ENCODE measurements at places on chromosomes 4 and X.

- DNase-seq, result no peak
Observed at GRCh38 chr4:80101071-80101791, 28.2 kb upstream of the ANTXR2 start.

DNA sequence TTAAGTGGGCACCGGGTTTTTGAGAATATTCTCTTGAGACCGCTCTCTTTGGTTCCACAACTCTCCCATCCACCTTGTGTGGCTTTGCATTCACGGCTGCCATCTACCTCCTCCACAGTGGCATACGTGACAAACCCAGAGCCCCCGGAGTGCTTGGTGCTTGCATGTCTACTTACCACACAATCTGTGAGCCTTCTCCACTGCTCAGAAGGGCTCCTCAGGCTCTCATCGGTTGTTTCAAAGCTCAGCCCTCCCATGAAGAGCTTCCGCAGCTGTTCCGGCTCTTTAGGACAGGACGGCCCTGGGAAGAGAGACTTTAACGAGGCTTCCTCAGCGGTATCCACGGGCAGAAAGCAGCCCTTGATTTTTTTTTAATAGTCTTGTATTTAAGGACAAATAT, 167.6 kb upstream of the ANK2 start:
- DNase-seq, result no peak

DNA sequence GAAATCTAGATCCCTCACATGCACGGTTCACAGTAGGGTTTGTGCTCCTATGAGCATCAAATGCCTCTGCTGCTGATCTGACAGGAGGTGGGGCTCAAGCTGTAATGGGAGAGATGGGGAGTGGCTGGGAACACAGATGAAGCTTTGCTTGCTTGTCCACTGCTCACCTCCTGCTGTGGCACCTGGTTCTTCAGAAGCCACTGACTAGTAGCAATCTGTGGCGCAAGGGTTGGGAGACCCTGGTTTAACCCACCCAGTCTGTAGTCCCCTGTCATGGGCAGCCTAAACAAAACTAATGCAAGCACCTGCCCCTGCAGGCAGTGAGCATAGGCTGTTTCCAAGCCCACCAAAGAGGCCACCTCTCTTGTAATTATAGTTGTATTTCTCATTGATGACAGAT, 116.6 kb downstream of the SHOX start:
- DNase-seq, result no peak

DNA sequence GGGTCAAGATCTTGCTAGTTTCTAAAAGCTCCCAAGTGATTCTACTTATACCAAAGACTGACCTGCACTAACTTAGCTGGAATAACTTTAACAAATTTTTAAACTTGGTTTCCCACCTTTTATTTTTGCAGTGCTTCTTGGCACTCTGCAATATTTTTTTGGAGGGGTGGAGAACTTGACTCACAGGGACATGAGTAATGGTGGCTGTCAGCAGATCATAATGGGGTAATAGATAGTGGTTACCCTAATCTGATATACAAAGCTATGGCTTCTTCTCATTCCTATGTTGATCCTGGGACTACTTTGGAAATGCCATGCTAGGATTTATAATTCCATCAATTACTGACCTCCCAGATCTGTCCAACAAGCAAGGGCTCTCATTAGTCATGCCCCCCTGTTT, 295.7 kb downstream of the GPAT3 start:
- no peak for DNase-seq

DNA sequence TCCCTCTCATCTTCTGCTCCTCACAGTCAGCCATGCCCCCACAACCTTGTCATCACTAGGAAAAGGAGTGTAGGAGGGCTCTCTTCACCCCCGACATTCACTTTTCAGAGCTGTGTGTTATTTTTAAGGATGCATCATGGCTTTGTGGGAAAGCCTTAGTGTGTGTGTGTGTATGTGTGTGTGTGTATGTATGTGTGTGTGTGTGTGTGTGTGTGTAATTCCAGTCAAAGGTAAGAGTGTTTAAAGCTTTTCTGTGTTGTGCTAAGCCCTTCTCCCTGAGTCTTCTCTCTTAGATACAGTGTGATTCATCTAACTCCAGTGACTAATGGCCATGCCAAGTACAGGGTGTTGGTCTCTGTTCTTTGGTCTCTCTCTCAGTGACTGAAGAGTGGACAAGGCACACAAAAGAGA, 76.6 kb downstream of the CHIC2 start:
- no peak for DNase-seq

- no peak for DNase-seq
Observed at GRCh38 chr4:11424856-11425255, 3.8 kb downstream of the HS3ST1 start.

DNA sequence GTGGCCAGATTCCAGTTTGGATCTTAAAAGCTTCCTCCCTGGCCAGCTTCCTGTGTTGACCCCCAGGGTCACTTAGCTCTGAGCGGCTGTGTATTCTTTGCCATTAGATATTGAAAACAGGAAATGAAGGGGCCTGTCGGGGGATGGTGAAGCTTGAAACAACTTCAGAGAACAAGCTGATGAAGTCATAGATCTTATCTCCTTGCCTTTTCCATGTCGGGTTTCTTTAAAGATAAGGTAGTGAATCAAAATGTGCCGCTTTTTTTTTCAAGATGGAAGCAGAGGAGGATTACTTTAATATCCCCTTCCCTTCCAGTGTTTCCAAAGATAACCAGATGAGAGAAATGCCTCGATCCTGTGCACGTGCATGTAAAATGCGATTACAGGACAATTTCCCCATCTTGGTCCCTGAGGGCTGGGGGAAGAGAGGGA, 508.5 kb downstream of the MID1IP1 start:
- DNase-seq, result no peak

DNA sequence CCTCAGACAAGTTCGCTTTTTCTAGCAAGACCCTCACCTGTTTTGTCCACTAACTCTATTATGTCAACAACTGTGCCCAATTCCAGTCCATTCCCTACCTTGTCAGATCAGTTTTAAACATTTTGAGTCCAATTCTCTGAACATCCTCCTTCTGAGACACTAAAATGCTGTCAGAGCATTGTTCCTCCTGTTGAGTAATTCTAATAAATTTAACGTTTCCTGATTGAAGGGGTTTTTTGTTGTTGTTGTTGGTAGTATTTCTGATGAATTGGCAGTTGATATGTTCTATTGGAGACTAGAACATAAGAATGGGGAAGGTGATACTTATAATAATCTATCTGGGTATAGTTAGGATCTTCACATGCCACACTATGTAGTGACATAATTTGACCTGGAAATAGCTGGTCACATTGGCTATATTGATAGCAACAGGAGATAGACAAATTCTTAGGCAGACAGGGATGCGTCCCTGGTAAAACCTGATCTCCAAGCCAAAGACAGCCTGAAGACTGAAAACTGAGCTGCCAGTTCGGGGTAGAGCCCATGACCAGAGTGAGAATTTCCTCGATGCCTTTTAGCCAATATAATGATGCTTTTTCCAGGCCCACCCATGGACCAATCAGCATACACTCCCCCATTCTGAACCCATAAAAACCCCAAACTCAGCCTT, 12.4 kb upstream of the CXCL2 start:
- no peak for DNase-seq

DNA sequence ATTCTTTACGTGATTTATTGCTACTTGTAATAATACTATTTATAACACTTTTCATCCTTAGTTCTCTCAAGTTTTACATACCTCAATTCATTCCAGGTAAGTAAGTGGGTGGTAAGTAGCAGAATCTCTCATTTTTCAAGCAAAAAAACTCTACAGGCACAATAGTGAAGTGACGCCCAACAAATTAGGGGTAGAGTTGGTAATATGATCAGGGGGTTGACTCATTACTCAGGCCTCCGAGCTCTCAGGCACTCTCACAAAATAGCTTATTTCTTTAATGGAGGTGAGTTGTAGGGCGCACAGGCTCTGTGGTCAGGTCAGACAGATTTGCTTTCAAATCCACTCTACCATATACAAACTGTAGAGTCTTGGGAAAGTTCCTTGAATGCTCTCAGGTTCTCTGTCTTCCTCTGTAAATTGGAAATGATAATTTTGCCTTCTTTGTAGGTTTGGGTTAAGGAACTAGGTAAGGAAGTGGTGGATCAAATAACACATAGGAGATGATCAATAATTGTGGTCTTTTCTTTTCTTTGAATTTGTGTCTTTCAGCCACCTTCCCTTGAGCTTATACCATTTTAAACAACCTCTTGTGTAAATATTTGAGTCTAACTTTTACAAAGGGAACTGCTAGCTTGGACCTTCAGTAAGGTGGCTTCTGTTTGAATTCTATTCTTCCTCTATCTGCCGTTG, 134.9 kb upstream of the LEF1 start:
- DNase-seq, result no peak

DNA sequence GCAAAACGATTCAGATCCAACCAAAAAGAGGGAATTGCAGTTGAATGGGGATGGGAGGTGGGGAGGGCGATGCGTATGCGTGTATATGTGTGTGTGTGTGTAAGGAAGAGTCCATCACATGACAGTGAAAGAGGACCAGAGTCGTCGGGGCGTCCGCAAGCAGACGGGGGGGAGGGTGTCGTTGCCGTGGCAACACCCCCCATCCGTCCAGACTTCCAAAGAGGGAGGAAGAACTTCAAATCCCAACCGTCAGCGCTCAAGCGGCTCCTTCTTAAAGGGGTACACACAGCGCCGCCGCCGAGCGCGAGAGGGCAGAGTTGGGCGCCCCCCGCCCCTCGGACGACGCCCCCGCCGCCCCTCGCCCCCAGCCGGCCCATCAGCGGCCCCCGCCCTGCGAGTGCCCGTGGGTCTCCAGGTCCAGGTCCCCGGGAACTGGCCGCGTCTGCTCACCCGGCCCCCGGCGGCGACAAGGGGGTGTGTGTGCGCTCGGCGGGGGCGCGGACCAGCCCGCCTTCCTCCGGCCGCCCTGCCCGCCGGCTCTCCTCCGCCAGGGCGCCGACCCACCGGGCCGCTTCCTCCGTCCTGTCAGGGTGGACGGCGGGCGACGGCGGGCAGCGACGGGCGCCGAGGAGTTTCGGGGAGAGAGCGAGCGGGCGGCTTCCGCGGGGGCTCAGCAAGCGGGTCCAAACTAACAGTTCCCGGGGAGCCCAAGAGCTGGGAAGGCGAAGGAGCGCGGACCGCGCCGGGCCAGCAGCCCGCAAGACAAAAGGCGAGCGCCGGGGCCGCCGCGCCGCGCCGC, 685 bp downstream of the LCORL start:
- DNase-seq, result peak; percentile 30

DNA sequence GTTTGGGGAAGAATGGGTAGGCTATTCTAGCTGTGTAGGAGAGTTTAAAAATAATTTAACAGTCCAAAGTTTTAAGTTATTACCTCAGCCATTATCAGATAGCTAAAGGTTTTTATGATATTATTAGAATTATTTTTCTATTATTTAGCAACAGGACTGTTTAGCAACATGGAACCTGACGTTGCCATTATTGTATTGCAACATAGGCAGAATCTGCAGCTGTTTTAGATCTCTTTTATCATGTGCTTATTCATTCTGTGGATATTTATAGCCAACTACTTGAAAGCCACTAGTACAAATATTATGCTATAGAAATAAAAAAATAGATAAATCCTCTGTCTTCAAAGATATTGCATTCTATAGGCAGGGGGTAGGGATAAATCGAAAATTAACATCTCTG, 382.0 kb upstream of the TRAM1L1 start:
- DNase-seq, result no peak

GRCh38 chr4:80412322-80412721, 76.8 kb downstream of the CFAP299 start:
- no peak for DNase-seq

- no peak for DNase-seq
Observed at GRCh38 chr4:86561256-86561655, 32.9 kb upstream of the PTPN13 start.

GRCh38 chrX:13077168-13077567, 32.7 kb upstream of the FAM9C start:
- no peak for DNase-seq

- no peak for DNase-seq
Observed at GRCh38 chr4:72984351-72984750, 85.2 kb downstream of the COX18 start.

DNA sequence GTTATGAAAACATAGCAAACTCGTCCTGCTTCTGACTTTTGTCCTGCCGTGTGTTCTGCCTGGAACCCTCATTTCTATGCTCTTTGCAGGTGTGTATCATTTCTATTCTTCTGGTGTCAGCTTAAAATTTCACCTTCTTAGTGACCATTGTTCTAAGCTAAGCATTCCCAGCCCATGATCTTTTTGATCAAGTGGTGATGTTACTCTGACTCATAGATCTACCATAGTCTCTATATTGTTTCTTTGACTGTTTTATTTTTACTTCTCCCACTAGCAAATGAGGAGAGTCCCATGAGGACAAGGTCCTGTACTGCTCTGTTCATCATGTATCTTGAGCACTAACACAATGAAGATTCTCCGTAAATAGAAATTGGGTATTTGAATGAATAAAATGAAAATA, 14.1 kb upstream of the CXCL6 start:
- DNase-seq, result no peak

DNA sequence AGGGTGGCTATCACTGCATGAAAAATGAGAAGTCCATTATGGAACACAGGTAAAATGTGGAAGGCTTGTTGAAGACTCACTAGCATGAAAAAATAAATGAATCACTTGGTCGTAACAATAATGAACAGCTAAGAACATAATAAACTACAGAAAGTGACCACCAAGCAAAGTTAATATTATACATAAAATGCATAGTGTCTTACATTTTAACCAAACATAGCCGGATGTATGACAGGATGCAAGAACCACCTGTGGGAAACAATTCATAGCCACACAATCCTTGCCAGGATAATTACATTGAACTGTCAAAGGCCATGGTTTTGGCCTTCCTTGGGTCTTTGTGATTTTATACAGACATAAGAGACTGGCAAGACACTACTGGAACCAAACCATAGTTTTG, 81.9 kb upstream of the ATXN3L start:
- DNase-seq, result no peak

Data from activated CD8-positive, alpha-beta memory T cell treated with anti-CD3 and anti-CD28 coated beads for 1 hour (primary cell).